Ovary (tissue), 10 donors: ENCODE measurements at places on chromosomes 5 and 9. TPM values are rescaled to one million over a fixed set of nuclear protein-coding genes. Genes with fewer than 3 reads are reported as not detected.
A peak's percentile ranks its signal among the peaks of the same experiment; 100 is the strongest.

DNA sequence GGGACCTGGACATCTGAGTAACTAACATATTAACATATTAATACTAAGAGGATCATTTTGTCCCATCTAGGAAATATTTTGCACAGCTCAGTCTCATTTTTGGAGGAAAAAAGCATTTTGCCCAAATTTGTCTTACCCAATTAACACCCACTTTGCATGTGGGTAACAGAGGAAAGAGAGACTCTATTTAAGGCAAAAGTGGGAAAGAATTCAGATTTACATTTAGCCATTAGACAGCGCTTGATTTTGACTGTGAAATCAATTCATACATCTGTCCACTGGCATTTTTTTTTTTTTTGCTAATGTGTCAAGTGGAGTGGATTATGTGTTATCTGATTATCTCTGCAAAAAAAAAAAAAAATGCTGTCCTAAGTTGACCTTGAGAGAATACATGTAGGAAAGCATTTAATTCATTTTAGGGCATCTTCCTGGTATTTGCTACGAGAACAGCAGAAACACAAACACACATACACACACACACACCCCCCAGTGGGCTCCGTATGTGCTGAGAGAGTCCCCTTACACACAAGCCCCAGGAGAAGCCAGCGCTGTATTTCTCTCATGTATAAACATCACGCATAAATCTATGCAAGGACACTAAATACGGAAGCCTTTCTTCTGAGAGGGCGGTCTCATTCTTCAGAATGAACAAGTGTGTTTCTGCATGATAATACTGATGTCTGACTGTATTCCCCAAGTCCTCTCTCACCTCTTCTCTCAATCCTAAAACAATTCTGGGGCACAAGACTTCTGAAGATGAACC lies 202.0 kb upstream of the KLF9 start:
- no peak for DNase-seq

DNA sequence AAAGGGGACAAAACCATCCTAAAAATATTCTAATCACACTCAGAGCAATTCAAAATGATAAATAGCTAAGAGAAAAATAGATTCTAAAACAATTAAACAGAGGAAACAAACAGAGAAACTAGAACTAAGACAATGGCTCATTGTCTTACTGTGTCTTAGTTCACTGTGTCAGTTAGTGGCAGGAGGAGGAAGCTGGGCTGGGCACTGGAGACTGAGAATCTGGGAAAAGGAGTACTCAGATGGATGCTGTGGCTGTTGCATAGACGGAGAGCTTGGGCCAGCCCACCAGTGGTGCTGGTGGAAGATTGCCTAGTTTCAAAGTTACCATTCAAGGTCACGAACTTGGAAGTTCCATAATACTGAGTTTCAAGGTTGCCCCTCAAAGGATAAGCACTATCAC lies 94.7 kb upstream of the IFNK start:
- no peak for DNase-seq

Gene KIF27
- total RNA-seq, result 8.8 TPM

Gene SH2D3C
- 4.3 TPM for total RNA-seq

DNA sequence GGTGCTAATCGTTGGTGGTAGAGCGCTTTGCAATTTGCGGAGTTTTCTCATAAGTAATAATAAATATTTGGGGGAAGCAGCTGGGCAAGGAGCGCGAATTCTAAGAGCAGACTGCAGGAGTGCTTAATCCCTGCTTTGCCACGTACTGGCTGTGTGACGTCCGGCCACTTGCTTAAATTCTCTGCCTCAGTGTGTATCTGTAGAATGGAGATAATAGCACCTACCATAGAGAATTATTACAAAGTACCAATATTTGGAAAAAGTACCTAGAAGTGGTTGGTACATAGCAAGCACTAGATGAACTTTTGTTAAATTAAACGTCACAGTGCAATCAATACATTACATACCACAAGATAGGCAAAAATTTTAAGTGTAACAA lies 598 bp upstream of the TMED7 start:
- no peak for DNase-seq

DNA sequence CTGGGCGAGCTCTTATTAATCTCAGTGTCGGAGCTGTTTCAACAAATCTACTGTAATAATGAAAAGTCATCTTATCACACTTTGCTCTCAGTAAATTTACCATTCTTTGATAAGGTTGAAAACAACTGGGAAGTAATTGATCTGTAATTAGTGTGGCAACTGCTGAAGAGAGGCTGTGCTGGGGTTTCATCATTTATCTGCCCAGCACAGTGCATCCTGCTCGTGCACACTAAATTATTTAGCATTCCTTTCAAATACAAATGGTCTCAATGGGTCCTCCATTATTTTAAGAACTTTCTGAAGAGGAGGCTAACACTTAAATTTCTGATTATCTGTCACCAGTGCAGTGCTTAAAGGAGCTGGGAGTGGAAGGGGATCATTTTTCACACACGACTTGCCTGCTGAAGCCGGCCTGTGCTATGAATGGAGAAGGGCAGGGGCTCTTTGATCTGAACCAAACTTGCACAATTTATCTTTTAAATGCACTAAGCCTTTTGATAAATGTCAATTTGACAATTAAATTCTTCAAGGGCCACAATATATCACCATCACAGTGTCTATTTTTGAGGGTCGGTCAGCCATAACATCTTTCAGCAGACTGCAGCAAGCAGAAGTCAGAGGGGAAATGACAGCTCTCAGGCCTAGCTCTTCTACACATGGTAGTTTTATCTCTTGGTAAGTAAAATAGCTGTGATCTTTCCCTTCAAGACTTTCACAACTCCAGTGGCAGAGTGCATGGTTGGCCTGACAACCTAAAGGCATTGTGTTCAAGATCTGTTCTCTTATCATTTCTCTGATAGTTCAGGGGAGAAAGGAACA lies 106.4 kb upstream of the EFNA5 start:
- DNase-seq, result no peak

Gene MCTP1
- 1.7 TPM for total RNA-seq

Gene SPINK5
- 0.51 TPM for total RNA-seq

DNA sequence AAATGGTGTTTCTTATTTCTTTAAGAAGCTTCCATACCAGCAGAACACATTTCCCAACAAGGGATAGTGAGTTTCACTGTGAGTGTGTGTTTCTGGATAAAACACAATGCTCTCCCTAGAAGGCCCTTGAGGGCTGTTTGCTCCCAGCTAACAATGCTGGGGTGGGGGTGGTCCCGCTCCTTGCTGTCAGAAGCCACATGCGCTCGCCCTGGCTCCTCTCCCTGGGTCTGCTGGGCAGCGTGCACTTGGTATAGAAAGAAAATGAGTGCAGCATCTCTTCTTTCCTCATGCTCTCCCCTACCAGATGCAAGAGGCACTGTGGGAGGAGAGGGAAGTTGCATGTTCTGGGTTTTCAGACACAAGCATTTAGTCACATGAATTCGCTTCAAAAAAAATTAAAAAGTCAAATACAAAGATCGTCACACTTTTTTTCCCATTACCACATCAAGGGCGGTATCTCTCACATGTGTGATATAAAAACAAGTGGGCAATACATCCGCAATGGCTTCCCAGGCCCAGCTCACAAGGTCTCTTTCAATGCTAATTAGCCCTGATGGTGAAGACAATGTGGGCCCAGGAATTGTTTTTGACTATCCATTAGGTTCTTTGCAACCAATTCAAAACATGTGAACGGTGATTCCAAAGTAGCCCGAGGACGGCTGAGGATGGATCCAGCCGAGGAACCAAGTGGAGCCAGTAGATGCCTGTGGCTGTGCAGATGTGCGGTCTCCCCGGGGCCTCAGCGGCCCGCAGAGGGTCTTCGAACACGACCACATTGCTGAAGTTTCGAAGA lies 603.6 kb downstream of the IRX1 start:
- DNase-seq, result no peak

- DNase-seq, result no peak
Measured at GRCh38 chr9:116952436-116952810, 265.3 kb downstream of the TRIM32 start.

DNA sequence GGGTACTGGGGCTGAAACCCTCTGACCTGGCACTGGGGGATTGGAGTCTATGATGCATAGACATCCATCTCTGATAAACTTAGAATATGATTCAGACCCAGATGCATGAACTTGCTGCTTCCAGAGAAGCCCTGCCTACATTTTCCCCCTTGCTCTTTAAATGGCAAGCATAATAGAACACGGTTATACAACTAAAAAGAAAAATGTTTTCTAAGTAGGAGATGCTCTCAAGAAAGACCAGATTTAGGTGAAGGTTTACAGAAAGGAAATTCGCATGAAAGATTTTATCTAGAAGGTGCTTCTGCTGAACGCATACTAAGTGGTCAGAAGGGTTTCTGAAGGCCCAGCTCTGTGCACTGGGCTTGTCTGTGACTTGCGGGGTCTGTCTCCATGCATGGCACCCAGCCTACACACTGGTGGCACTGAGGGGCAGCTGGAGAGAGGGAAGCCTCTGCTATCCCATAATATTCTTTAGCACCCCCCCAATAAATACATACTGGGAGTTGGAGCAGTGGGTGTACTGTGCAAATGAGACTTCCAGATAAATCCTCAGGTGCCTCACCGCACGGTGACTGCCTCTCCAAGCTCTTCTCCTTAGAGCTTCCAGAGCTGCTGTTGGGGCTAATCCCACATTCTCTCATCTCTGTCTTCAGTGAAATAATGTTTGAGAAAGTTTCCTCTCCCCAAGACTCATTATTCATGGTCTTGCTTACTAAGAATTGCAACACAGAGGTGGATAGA lies 114.6 kb downstream of the FSTL4 start:
- DNase-seq, result no peak

DNA sequence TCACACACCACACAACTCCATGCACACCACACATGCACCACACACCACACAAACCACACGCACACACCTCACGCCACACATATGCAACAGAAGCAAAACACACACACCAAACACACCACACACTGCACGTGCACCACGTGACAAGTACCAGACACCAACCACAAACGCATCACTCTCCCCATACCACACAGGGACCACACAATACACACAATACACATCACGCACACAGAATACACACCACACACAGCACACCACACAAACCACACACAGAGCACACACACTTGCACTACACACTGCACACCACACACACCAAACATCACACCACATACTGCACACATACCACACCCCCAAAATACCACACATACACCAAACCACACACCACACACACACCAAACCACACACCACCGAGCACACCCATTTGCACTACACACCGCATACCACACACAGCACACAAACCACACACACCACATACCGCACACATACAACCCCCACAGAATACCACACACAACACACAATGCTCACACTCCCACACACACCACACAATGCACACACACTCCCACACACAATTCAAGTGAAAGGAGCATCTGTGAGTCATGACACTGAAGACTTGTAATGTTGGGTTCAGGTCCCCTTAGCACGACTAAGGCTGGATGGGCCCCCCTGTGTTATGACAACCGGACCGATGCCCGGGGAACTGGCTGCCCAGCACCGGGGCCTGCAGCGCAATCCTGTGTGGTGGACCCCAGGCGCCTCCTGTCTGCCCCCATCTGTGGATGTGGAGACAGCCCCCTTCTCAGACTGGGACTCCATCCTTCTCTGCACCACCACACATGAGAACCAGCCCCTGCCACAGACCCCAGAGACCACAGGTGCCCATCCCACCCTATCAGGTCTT lies 6.0 kb upstream of the ZDHHC11 start:
- no peak for DNase-seq

Gene ANKRD18B
- not detected for total RNA-seq

Gene PLPP7
- 7.6 TPM for total RNA-seq

Gene SIT1
- 0.43 TPM for total RNA-seq

Gene ARL14EPL
- not detected for total RNA-seq

Gene CDKN2B
- 5.3 TPM for total RNA-seq

DNA sequence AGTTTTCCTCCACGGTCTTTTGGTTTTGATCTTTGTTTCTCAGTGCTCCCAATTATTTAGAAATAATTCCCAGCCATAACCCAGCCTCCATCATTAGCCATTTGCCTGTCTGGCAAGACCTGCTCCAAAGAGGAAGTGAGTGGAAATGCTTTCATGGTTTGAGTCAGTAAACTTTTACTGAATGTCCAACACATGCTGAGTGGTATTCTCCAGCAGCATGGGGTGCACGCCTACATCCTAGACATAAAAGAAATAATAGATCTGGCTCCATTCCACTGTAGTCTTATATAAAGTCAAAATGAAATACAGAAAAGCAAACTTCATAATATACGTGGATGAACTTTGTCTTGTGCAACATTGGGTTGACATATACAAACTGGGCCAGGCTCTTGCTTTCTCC lies 757.2 kb downstream of the TLE1 start:
- no peak for DNase-seq

Gene SAXO1
- 0.11 TPM for total RNA-seq

- DNase-seq, result peak; percentile 70
Measured at GRCh38 chr5:69042915-69043654, 50.7 kb upstream of the SLC30A5 start.

GRCh38 chr5:143682246-143682905 lies 129.6 kb upstream of the HMHB1 start:
- DNase-seq, result no peak

DNA sequence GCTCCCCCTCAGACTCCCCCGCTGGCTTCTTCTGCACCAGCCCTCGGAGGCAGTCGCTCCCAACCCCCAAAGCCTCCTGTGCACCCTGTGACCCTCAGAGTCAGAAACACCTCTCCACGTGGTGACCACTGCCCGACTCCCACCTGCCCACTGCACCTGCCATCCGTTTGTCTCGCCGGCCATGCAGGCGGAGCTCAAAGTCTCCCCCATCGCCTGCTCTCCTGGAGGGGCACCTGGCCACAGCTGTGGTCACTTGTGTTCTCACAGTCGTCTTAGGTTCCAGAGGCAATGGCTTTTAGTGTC lies 38.2 kb downstream of the MRPL36 start:
- peak; percentile 13 for DNase-seq

Gene OMD
- total RNA-seq, result 32.6 TPM

DNA sequence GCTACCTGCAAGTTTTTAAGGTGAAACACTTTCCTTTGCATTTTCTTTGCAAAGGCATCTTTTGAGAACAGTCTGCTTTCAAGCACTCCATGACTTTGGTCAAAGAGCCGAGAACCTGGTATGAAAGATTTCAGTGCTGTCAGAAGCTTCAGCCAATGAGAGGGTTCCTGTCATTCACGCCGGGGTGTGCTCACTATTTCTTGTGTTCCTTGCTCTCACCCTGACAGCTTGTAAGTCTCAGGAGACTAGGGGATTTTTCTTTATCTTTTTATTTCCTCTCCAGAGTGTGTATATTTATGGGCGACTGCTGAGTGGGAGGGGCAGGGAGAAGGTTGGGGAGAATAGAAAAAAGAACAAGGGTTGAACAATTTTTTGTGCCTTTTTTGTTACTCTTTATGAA lies 334.0 kb downstream of the PSAT1 start:
- DNase-seq, result no peak

- DNase-seq, result peak; percentile 66
Measured at GRCh38 chr5:137743031-137743640, 7.2 kb upstream of the KLHL3 start.

Gene VLDLR
- total RNA-seq, result 181 TPM
